ENCODE measurements at places on chromosomes 6 and 20.

- no peak for DNase-seq
These were observed 13.3 kb downstream of the PLCG1 start for GRCh38 chr20:41150664-41151063.

DNA sequence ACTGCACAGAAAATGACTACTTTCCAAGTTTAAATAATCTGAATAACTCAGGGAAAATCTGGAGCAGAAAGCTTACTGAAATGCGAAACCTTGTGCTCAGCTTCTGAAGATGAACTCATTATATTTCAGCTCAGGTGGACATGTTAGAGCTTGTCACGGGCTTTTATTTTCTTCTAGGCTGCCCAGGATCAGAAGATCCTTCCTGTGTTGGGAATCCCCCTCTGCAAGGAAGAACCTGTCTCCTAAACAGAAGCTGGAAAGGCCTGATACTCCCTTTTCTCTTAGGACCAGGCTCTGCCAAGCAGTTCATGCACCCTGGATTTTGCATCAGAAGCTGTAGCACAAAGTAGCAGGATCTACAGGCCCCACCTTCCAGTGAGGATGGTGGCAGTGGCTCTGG, 5.1 kb upstream of the SLC2A12 start:
- DNase-seq, result no peak

DNA sequence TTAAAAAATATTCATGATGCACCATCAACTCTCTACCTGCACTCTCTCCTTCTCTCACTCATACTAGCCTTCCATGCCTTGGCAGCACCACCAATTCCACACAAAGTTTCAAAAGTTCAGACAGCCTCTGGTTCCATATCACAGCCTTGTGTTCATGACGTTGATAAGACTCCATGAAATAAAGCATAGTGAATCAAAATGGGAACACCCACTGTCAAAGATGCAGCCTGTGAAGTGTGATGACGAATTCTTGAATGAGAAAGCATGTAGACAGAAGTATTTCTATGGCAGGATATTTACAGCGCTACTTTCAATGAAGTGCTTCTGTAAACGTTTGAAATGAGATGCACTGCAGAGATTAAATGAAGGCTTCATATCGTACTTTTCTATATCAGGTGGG, 77.3 kb upstream of the FERMT1 start:
- DNase-seq, result no peak

DNA sequence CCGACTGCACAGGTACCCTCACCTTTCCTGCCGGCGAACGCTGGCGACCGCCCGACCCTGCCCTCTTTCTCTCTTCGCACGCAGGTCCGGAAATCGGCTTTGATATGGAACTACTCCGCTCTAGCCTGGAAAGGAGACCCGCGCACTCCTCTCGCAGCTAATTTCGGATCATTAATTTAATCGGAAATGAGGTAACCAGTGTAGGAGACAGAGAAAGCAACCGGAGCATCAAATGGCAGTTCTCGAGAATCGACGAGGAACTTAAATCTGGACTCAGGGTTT, 949 bp upstream of the ATXN1 start:
- no peak for DNase-seq

- no peak for DNase-seq
These were observed 12.8 kb upstream of the ZNF831 start for GRCh38 chr20:59150821-59151251.

DNA sequence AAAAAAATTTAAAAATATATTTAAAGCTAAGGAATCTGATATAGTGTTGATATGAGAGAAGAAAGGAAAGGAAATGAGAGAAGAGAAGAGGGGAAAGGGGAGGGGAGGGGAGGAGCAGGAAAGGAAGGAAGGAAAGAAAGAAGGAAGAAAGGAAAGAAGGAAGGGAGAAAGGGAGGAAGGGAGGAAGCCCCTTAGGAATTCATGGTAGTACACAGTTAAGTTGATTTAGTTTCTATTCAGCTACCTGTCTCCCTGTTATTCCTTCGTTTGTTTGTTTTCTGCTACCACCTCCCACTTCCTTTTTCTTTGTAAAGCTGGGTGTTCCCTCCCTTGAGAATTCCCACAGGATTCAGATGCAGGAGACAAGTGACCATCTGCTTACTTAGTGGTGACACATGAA, 1025.4 kb upstream of the FLRT3 start:
- no peak for DNase-seq

All from cortex of kidney (tissue), 1 donor.